CD4-positive, alpha-beta T cell treated with Interleukin-4 for 1 hour (primary cell): ENCODE measurements at places on chromosomes 3 and 15.

DNA sequence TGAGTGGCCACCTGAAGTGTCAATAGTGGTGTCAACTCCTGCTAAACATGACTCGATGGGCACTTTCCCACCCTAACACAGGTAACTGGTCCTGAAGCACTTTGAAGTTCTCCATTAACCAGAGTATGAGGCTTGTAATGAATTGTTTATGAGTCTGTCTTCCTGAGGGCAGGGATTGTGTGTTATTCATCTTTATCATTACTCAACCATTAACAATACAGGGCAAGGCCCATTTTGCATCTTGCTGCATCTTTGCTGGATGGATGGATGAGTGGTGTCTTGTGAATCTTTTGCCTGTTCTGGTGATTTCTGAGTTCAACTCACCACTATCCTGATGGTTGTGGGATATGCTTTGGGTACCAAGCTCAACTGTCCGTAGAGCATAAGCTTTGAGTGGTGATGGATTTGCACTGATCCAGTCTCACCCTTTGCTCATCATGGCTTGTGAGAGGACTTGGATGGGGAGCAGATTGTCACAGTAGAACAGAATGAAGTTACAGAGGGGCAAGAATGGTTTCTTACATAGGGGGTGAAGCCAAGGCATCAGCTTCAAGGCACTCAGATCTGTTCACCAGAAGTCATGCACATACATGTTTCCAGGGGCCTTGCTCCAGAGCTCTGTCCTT is 22.3 kb upstream of the EPB42 start:
- DNase-seq: no peak

- DNase-seq: no peak
These were observed 16.2 kb upstream of the ZFYVE19 start for GRCh38 chr15:40790718-40791117.

GRCh38 chr3:188948281-188948996 is 223.3 kb upstream of the TPRG1 start:
- no peak for DNase-seq

DNA sequence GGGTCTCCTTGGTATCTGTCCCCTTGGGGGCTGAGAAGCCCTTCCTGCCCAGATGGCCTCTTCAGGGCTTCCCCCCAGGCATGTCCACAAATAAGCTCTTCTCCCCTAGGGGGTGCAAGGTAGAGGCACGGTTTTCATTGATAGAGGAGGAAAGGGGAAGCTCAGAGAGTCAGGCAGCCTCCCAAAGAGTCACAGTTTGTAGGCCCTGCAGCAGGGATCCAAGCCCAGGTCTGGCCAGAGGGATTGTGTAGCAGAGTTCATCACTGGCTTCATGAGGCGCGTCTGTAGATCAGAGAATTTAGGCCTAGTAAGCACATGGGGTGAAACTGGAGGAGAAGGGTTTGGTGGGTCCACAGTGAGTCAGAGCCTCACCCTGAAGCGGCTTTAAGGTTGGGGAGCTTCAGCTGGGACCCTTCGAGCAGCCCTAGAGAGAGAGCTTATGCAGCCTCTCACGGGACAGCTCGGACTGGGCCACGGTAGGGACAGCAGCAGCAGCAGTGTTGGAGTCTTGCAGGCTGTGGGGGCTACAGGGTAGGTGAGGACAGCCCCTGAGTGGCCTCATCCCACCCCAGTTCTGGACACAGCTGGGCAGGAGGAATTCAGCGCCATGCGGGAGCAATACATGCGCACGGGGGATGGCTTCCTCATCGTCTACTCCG is 37.5 kb upstream of the ESYT3 start:
- DNase-seq: no peak

DNA sequence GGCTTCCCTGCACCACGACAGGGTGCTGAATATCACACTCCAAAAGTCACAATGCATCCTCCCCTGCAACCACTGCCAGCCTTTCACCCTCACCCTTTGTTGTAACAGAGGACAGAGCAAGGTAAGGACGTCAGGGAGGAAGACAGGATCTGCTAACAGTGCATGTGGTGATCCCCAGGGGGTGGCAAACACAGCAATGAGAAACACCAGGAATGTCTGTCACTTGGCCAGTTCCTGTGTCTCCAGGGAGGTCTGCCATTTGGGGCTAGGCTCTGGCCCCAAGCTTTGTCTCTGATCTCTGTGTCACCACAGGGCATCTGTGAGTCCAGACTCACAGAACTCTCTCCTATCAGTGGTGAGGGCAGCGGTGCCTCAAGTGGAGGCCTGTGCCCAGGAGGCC is 54.3 kb upstream of the SLC24A5 start:
- DNase-seq: no peak

GRCh38 chr3:6807967-6808588 is 52.8 kb upstream of the GRM7 start:
- DNase-seq: no peak

DNA sequence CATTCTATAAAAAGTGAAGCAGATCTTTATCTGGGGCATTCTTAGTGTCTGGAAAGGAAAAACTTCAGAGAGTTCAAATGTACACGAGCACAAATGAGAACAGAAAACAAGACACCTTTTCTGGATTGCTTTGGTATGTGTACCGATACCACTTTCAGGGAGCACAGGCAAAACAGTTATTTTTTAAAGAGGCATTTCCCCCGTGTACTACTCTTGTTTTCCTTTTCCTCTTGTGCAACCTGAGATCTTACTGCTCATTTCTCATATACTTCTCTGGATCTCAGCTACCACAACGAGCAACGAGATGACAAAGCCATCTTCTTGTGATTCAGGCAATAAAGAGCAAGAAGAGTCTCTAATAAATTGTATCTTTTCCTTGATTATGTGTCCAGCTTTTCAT is 463.6 kb downstream of the SHQ1 start:
- no peak for DNase-seq

- DNase-seq: no peak
These were observed 157.2 kb upstream of the TPRG1 start for GRCh38 chr3:189014526-189014925.

- no peak for DNase-seq
These were observed 143.0 kb downstream of the RYR3 start for GRCh38 chr15:33453761-33454160.

DNA sequence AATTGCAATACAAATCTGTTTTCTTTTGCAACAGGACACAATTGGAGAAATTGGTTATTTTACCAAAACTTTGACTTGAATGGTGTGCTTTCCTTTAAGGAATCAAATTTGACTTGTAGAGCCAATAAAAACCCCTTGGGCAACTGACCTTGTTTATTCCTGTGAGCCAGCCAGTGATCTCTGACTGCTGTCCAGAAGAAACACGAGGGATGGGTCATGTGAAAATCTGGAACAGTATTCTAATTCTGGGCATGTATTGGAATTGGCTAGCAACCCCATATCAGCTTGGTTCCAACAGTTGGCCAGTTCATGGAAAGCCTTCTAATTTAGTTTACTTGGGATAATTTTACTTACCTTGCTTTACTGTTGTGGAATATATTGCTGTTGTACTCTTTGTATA is 19.1 kb upstream of the HHATL start:
- DNase-seq: no peak

DNA sequence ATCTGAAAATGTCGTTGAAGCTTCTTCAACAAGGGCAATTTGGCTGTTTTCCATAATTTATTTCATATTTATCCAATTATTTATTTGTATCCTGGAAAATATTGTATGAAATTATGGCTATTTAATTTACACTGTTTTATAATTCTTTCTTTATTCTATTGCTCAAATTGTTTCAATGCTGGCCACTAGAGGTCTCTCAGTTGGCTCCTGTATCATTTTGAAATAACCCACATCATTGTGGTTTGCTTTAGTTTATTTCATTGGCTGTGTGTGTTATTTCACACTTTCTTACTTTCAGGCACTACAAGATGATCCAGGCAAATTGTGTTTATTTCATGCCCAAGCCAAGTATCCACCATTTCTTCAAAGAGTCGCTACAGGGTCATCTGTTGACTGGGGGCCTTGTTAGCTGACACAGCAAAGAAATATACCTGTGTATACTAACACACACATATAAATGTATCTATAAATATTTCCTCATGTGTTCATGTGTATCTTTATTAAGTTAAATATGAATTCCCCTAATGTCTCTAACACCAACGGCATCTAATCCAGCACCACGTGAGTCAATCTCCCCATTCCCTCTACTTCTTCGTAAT is 86.2 kb downstream of the NPAP1 start:
- DNase-seq: no peak
